ENCODE measurements at places on chromosomes 7 and 10. TPM values are rescaled to one million over a fixed set of nuclear protein-coding genes. Genes with fewer than 3 reads are reported as not detected.

The STK31 gene
- total RNA-seq = 0.35 TPM

The FRMPD2 gene
- not detected for total RNA-seq

GRCh38 chr7:78473571-78474301 is 675.2 kb downstream of the PHTF2 start:
- DNase-seq = no peak

- DNase-seq = no peak
Observed at GRCh38 chr7:88399696-88400240, 93.1 kb upstream of the STEAP4 start.

- DNase-seq = no peak
Observed at GRCh38 chr7:23299770-23300300, 696 bp downstream of the MALSU1 start.

GRCh38 chr10:108465871-108466641 is 1301.5 kb upstream of the SORCS1 start:
- no peak for DNase-seq

The SUN3 gene
- not detected for total RNA-seq

- no peak for DNase-seq
Observed at GRCh38 chr10:184911-185310, 49.7 kb downstream of the ZMYND11 start.

Measured in cardiac septum (tissue), 1 donor.